ENCODE measurements at places on chromosomes 3 and 15. TPM values are rescaled to one million over a fixed set of nuclear protein-coding genes. Genes with fewer than 3 reads are reported as not detected.

GRCh38 chr15:40293905-40294895 lies 11.3 kb upstream of the ANKRD63 start:
- DNase-seq: no peak

The EFCAB12 gene
- total RNA-seq: 4.9 TPM

GRCh38 chr3:153158961-153159735 lies 2.9 kb upstream of the RAP2B start:
- no peak for DNase-seq

GRCh38 chr3:88828466-88828865 lies 279.0 kb upstream of the EPHA3 start:
- no peak for DNase-seq

The GNAT1 gene
- not detected for total RNA-seq

- DNase-seq: no peak
These were observed 158.1 kb downstream of the DIPK2A start for GRCh38 chr3:144129536-144130214.

DNA sequence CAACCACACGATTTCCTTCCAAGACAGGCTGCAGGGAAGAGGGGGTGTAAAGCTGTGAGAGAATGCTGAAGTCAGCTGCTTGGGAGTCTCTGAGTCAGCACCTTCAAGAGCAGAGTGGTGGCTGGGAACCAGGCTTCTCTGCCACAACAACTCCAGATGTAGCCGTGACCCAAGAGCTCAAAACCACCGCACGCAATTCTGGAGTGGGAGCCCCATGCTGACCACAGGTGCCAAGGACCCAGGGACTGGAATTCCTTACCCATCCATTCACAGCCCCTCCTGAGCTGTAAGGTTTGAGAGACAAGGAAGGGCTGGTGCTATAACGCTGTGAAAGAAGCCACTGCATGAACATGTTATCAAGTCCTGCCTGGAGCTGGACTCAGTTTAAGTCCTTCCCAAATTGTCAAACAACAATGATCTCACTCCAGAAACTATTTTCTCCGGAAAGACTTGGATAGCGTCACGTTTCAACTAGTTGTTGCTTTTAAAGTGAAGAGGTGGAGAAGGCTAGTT lies 61.4 kb downstream of the UMPS start:
- peak; percentile 62 for DNase-seq

- DNase-seq: peak; percentile 55
These were observed 1.2 kb downstream of the KLF13 start for GRCh38 chr15:31327669-31328427.

DNA sequence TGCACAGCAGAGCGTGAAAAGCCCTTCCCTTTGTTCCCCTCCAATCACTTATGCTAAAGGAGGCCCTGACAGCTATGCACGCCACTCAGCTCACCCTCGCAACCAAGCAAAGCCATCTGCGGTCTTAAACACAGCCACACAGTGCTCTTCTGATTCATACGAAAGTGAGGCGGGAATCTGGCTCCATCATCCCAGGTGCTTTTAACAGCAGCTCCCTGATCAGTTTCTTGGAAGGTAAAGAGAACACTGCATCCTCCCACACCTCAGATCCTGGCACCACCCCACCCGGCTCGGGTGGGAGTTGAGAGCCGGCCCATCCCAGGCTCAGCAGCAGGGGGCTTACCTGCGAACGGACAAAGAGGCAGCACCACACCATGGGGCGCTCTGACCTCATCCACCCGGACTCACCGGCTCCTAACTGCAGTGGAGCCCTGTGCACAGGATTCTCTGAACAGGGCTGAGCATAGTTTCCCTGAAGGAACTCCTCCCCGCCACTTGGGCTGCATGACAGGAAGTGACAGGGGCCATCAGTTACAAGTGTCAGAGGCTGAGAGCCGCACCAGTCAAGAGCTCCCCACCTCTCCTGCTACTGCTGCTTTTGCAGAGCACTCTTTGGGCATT lies 114.3 kb upstream of the ARHGEF3 start:
- DNase-seq: no peak

The C15orf62 gene
- 1.4 TPM for total RNA-seq

DNA sequence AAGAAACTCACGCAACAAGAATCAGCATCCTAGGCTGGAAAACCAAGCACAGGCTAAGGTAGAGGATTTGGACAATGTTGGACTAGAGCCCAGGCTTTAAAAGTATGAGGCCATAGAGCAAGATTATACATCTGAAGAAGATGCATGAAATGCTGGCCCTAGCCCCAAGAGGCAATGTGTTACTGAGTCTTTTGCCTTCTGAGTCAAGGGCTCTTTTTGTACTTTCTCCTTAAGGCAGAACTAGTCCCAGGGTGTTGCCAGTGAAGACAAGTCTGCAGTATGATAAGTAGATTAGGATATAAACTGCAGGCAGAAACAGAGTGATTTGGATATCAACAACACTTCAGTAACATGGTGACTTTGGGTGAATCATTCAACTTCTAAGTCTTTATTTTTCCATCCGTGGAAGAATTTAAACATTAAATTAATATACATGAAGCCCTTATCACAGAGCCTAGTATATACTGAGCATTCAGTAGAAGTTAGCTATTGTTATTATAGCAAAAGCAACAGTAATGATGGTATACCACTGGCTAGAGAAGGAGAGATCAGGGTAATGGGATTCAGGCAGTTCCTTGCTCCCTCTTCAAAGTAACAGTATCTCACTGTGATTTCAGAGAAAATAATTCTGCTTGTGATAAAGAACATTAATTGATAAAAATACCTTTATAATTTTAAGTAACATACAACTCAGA lies 99.9 kb upstream of the MLF1 start:
- DNase-seq: no peak

- DNase-seq: no peak
These were observed 64.1 kb upstream of the HEG1 start for GRCh38 chr3:125119752-125120378.

- no peak for DNase-seq
These were observed 79.0 kb downstream of the NR2E3 start for GRCh38 chr15:71889385-71889784.

DNA sequence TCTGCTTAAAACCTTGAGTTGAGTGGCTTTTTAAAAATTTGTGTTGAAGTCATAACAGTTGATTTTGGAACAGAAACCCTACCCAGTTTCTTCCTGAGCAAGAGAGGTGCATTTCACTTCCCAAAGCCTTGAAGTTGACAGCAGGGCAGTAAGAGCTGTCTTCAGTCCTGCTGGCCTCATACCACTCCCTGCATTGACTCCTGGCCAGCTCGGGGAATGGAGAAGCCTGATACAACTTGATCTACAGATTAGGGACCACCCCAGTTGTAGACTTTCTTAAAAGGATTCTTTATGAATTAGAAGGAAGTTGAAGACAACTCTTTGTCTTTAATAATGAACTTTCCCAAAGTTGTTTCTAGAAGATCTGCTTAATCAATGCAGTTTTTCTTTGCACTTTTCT lies 90.6 kb upstream of the FLNB start:
- DNase-seq: no peak

GRCh38 chr3:76405196-76405595 lies 619.8 kb upstream of the ZNF717 start:
- no peak for DNase-seq

- DNase-seq: no peak
These were observed 528.9 kb downstream of the IGSF11 start for GRCh38 chr3:118505784-118506183.

- DNase-seq: no peak
These were observed 116.1 kb upstream of the DNAJC19 start for GRCh38 chr3:181105646-181106045.

The TOMM70 gene
- 31.3 TPM for total RNA-seq

- DNase-seq: peak; percentile 27
These were observed 36.3 kb upstream of the TMC3 start for GRCh38 chr15:81410318-81410753.

DNA sequence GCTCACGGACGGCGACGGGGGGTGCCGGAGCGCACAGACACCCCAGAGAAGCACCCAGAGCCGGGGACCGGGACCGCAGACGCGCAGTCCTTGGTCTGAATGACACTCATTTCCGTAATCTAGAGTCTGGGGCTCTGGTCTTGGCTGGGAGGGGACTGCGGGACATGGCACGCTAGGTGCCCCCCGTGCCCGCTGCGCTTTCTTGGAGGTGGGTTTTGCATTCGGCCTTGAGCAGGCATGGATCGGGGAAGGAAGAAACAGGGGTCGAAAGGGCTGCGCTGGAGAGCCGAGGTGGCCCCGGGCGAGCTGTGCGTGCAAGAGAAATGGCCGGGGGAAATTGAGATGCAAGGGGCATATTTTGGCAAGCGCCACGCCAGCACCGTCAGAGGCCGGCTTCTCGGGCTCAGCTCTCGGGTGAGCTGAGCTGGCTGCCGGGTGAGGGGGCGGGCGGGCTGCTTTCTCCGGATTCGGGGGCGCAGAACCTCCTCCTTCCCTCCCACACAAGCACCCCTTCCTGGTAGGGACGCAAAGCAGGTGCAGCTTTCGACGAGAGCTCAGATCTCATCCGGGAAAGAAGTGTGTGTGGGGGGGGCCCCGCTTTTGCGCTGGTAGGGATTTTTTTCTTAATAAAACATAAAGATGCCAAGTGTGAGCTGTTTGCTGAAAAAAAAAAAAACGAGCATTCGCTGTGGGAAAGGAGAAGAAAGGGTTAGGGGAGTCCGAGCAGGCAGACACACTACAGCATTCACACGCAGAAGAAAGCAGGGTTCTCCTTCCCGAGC lies 963 bp upstream of the NTRK3 start:
- no peak for DNase-seq

DNA sequence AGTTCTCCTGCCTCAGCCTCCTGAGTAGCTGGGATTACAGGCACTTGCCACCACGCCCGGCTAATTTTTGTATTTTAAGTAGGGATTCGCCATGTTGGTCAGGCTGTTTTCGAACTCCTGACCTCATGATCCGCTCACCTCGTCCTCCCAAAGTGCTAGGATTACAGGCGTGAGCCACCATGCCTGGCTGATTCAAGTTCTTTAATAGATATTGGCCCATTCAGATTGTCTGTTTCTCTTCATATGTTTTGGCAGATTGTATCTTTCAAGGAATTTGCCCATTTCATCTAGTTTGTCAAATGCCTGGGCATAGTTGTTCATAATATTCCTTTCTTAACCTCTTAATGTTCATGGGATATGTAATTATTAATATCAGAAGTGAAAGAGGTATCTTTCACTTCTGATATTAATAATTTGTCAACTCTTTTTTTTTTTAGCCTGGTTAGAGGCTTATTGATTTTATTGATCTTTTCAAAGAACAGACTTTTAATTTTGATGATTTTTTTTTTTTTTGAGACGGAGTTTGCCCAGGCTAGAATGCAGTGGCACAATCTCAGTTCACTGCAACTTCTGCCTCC lies 40.2 kb upstream of the ZFAND6 start:
- DNase-seq: no peak

- no peak for DNase-seq
These were observed 30.8 kb downstream of the ARHGEF26 start for GRCh38 chr3:154151969-154152368.

DNA sequence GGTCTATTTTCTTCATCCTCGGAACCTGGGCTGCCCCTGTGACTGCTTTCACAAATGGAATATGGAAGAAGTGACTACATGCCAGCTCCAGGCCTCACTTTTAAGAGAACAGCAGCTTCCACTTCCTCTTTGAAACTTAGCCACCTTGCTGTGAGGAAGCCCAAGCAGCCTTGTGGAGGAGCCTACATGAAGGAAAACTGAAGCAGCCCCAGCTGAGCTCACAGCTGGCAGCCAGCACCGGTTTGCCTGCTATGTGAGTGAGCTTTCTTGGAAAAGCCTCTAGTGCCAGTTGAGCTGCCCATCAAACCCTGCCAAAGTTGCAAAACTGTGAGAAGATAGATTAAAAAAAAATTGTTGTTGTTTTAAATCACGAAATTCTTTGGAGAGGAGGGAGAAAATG lies 498.0 kb upstream of the PROK2 start:
- no peak for DNase-seq

The MGLL gene
- 193 TPM for total RNA-seq

DNA sequence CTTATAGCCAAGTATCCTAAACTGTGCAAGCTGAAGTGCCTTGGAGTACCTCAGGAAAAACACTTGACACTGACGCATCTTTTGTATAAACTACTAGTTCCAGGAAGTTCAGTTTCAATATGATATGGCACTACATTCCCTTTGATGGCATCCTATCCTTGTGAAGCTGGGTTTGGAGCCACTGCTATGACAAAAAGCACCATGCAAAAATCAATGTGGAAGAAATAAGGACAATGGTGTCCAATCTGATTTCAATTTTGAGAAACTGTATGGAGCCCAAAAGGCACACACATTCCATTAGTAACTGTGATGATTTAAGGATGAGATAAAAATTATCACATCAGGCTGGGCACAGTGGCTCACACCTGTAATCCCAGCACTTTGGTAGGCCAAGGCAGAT lies 5.6 kb downstream of the RPS27L start:
- no peak for DNase-seq

The SHF gene
- 10.4 TPM for total RNA-seq

The ISL2 gene
- 0.86 TPM for total RNA-seq

- DNase-seq: no peak
These were observed 500.7 kb upstream of the ATP11B start for GRCh38 chr3:182292591-182292990.

GRCh38 chr3:81477740-81478139 lies 283.7 kb downstream of the GBE1 start:
- DNase-seq: no peak

DNA sequence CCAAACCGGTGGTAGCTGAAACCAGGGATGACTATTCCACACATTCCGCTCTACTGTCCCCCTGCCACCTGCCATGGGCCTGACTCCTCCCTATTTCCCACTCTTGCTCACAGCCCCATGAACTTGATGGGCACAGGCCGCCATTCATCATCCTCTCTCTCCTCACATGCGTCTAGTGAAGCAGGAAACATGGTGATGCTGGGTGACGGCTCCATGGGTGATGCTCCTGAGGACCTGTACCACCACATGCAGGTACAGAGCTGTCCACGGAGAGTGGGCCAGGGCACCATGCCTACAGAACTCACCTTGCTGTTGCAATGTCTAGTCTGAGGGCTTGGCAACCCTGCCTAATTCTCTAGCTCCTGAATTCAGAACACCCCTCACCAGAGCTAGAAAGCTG lies 23.3 kb upstream of the MANF start:
- no peak for DNase-seq

GRCh38 chr3:58459160-58459559 lies 25.5 kb upstream of the PDHB start:
- no peak for DNase-seq

- DNase-seq: no peak
These were observed 353.6 kb downstream of the SHQ1 start for GRCh38 chr3:72494626-72495025.

GRCh38 chr3:185705498-185705897 lies 119.3 kb downstream of the IGF2BP2 start:
- DNase-seq: no peak
